NCI-H524 (cell line): ENCODE measurements at places on chromosomes 2 and 18.
A peak's percentile ranks its signal among the peaks of the same experiment; 100 is the strongest.

GRCh38 chr2:238420878-238421694 lies 5.6 kb upstream of the ASB1 start:
- no peak for DNase-seq

GRCh38 chr18:54209471-54210180 lies 14.8 kb downstream of the MBD2 start:
- peak; percentile 36 for DNase-seq

DNA sequence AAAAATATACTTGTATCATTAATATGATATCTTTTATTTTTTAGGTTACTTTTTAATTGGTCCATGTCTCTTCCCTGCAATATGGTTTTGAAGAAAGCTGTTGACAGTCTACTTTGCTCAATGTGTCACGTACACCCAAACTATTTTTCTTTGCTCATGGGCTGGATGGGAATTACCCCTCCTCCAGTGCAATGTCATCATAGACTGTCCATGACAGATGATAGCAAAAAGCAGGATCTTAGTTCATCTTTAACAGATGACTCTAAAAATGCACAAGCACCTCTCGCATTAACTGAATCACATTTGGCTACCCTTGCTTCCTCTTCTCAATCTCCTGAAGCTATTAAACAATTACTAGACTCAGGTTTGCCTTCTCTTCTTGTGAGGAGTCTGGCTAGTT lies 112.9 kb upstream of the TTC27 start:
- DNase-seq: no peak

- DNase-seq: no peak
These were observed 78.2 kb upstream of the GALNT3 start for GRCh38 chr2:165872101-165872791.

- DNase-seq: no peak
These were observed 411.7 kb upstream of the MYT1L start for GRCh38 chr2:2742726-2743125.
